Stimulated activated CD4-positive, alpha-beta T cell treated with anti-CD3 and anti-CD28 coated beads, Interleukin-1b, Interleukin-23, amount 100 ng/mL, for 1 hour (primary cell): ENCODE measurements at places on chromosomes 4 and X.

GRCh38 chrX:356385-357034, 30.2 kb downstream of the PPP2R3B start:
- DNase-seq, result no peak

DNA sequence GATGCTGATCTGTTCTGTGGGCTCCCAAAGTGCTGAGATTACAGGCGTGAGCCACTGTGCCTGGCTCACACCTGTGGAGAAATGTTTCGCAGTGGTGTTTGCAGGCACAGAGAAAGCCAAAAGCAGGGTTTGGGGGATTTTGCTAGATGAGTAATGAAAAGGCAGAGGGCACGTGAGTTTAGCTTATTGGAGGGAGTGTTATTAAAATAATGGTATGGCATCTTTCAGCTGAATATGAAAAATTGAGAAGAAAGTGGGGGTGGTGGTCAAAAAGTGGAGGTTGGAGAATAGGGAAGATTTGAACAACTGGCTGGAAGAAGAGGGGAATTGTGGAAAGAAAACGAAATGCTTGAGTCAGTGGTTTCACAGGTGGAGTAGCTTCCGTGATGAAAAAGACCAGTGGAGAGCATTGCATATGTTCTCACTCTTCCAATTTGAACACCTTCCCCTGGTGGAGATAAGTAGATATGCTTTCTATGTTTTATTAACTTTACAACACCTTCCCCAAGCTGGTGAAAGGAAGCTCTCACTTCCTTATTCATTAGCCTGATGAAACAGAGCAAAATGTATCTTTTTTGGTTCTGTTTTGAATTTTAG, 1.1 kb upstream of the CHST7 start:
- no peak for DNase-seq

DNA sequence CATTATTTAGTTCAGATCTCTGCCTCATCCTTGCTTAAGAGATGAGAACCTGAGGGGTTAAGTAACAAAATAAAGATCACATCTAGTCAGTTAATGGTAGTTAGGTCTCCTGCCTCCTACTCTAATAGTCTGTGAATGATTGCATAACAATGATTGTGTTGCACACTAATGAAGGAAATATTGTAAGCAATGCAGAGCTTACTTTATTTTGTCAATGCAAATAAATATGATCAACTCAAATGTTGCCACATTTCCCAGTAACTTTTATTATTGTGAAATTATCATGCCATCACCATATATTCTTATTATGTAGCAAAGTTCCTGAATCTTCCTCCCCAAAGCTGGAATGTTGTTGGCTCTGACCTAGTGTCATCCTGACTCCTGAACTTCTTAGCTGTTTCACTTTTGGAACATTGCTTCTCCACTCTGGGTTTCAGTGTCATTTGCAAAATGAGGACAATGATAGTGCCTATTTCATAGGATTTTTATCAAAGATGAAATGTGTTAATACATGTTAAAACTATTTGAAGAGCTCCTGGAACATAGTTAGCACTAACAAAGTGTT, 17.0 kb upstream of the GABRA4 start:
- no peak for DNase-seq

GRCh38 chr4:158856852-158857251, 88.0 kb downstream of the FNIP2 start:
- no peak for DNase-seq

DNA sequence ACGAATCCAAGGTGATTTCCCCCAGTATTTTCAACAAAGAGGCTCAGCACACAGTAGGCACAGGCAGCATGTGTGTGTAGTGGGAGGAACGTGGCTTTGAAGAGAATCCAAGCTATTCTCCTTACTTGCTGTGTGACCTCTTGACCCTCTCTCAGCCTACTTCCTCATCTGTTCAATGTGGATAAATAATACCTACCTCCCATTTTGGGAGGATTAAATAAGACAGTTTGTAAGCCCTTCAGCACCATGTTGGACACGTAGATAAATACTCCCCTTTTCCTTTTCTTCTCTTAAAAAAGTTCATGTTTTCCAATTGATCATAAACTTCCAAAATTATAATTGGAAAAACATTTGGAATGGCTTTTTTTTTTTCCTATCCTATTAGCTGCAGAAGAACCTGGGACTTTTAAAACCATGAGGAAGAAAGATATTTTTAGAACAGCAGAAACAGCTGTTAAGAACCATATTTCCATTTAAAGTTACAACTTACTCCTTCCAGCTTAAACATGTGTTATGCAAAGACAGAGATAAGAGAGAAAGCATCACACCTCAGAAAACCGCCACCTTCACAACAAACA, 56.1 kb upstream of the TMEM131L start:
- no peak for DNase-seq
